Endothelial cell of umbilical vein (primary cell): ENCODE measurements at places on chromosomes 6 and 20.

- no peak for DNase-seq
These were observed 90.1 kb upstream of the EDN1 start for GRCh38 chr6:12200015-12200564.

DNA sequence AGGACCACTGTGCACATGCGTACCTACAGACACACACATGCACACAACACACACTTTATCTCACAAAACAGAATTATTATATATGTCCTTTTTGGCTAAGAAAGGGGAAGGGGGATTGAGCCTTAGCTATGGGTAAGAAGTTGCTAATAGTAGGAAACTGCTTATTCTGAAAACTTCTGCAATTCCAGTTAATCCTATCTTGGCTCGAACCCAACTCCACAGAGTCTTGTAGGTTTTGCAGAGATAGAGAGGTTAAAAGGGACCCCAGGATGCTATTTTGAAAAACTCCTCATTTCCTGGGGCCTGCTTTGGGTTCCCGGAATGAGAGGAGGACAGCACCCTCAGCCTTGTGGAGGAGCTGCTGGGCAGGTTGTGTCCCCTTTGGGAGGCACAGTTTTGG is 233.8 kb downstream of the CLIC5 start:
- DNase-seq: no peak

- DNase-seq: no peak
These were observed 363.6 kb upstream of the CHD6 start for GRCh38 chr20:41981746-41982145.

DNA sequence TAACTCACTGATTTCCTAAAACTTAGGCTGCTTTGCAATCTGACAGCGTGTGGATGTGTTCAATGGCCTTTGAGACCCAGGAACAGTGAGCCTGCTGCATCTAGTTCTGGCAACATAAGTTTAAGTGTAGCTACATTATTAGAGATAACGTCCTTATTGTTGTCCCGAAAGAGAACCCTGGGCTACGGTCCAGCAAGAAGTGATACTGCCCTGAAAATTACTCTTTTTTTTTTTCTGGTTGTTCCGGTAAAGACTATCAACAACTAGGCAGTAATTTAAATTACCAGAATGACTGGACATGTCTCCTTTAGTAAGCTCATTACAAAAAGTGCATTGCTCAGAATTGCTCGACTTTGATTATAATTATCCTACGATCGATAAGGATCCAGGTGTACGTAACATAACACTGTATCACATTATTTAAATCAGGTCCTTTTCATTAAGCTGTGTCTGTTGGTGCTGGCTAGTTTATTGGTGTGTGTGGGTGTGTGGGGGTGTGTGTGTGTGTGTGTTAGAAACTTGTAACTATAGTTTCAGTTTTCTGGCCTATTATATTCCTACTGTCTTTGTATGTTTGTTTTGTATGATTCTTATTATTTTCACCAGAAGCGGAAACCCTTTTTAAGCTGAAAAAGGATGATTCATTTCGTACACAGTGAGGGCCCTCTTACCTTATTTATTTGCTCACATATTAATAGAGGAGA is 3.0 kb downstream of the TSHZ2 start:
- DNase-seq: no peak

DNA sequence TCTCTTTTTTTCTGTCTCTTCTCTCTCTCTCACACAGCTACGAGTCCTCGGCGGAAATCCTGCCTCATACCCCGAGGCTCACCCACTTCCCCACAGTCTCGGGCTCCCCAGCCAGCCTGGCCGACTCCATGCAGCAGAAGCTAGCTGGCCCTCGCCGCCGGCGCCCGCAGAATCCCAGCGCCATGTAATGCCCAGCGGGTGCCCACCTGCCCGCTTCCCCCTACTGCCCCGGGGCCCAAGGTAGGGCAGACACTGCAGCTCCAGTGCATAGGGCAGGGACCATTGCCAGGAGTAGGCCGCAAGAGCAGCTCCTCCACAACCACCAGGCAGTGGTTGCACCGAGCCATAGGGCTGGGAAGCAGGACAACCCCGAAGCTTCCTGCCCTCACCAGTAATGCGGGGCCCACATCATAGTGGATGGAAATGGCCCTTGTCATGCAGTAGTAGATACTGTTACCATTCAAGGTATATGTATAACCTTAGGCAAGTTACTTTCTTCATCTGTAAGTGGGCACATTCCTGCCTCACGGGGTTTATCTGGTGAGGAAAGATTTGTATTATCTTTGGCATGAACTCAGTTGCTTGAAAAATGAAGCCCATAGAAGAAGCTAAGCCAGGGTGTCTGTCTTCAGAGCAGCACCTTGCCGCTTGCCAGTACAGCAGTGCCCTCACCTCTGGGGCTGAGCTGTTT is 36.9 kb upstream of the ID1 start:
- peak; percentile 43 for DNase-seq

DNA sequence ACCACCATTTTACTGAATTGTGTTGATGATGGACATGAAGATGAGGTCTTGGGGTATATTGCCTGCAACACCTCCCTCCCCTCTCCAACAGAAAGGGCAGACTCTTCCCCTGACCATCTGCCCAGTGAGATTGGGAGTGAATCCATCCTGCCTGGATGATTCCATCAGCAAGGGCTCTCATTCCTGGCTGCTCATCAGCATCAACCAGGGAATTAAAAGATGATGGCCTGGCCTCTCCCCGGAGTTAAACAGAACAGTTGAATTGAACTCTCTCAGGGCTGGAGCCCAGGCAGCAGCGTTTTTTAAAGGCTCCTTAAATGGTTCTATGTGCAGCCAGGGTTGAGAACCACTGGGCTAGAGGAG is 14.6 kb upstream of the MRPS18A start:
- no peak for DNase-seq

DNA sequence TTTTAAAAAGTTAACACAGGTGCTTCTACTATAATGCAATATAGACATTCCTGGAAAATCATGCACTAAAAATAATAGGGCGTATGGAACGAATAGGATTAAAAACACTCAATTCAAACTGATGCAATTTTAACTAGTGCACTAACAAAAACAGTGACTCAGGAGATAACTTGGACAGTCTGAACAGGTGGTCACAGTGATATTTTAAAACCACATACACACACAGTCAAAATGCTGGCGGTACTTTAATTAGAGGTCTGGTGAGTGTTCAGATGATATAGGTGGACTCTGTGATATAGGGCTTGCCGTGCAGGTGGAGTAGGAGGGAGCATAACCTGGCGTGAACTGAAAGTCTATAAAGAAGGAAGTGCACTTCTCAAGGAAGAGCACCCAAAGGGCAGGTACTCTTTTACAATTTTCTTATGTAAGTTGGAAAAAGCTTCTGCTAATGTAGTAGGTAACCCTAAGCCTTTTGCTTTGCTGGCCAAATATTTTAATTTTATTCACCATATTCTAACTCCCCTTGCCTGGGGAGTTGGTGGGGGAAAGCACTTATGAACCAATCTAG is 41.9 kb upstream of the PLN start:
- DNase-seq: no peak

DNA sequence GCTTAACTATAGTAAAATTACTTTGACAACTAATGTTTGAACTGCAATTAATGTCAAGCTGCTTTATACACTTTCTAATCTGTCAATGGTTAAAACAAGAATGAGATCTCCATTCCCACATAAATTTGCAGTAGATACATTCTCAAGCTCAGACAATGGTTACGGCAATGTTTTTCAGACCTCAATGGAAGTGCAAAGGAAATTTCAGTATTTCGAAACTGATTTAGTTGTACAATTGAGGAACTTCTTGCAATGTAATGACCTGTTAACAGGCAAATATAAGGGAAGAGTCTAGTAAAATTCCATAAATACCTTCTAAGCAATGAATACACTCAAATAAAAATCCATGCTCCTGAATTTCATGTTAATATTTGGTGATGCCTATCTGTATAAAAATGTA is 94.7 kb downstream of the ADTRP start:
- no peak for DNase-seq

DNA sequence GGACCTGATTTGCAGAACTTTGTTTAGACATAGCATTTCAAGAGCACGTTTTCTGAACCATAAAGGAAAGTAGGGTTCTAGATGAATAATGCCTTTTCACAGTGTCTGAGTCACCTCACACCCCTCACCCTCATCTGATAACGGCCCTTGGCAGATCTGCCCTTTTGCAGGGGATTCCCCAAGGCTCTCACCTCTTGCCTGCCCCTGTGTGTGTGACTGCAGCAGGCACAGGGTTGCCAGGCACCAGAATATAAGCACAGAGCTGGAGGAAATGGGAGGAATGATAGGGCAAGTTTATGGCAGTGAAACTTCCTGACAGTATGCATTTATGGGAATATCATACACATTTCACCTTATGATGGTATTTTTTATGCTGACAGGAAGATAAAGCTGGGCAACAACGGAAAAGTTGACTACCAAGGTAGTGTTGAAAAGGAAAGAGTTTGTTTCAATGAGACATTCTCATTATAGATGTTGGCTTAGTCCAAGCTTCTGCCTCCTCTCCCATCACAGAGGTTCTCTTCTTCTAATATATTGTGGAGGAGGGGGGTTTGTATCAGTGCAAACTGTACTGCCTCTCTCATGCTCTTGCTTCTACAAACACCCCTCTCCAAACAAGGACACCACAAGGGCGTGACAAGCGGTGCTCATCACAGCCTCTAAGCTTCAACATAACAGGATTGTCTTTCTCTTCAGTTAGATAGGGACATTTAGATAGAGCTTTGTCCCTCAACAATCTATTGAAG is 101.5 kb upstream of the BACH2 start:
- DNase-seq: peak; percentile 83

- DNase-seq: no peak
These were observed 85.5 kb downstream of the ARID1B start for GRCh38 chr6:156862711-156863110.

DNA sequence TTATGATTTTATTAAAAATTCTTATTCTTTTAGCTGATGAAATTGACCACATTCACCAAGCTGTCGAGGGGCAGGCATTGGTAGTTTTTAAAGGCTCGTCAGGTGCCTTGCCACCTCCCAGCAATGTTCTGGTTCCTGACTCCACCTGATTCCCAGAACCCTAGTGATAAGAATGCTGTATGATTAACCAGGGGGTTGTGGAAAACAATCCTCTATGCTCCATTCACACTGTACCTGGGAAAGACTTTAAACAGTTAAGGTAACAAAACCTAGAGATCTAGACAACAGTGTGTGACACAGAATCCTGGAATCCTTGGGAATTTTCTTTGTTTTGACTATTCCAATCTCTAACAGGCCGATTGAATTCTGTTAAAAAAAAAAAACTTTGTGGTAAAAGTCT is 165.7 kb upstream of the OLIG3 start:
- DNase-seq: no peak

DNA sequence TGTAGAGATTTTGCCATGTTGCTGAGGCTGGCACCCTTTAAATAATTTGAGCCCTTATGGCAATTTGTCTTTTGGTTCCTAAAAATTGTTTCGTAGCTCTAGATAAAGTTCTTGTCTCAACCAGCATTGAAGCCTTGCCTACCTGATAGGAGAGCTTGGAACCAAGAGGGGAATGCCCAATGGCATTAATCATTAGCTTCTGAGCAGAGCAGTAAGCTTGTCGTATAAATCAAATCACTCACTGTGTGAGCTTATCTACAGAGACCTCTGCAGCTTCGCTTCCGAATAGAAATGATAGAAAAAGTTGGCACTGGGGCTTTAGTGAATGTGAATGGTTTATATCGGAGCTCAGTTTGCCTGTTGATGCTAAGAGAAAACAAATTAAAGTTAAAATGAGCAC is 10.7 kb downstream of the ANKRD6 start:
- DNase-seq: no peak
